ENCODE measurements at places on chromosomes 2 and 18. TPM values are rescaled to one million over a fixed set of nuclear protein-coding genes. Genes with fewer than 3 reads are reported as not detected.
A peak's percentile ranks its signal among the peaks of the same experiment; 100 is the strongest.

The INSIG2 gene
- total RNA-seq = 30.6 TPM

The RBM44 gene
- 1.2 TPM for total RNA-seq

The NAT8 gene
- total RNA-seq = not detected

The LRPPRC gene
- total RNA-seq = 72.8 TPM

The CCNT2 gene
- 50.3 TPM for total RNA-seq

The PTPRN gene
- not detected for total RNA-seq

The SPP2 gene
- not detected for total RNA-seq

The GPR35 gene
- 19.2 TPM for total RNA-seq

The RTP5 gene
- 0.60 TPM for total RNA-seq

The KRTCAP3 gene
- 13.9 TPM for total RNA-seq

DNA sequence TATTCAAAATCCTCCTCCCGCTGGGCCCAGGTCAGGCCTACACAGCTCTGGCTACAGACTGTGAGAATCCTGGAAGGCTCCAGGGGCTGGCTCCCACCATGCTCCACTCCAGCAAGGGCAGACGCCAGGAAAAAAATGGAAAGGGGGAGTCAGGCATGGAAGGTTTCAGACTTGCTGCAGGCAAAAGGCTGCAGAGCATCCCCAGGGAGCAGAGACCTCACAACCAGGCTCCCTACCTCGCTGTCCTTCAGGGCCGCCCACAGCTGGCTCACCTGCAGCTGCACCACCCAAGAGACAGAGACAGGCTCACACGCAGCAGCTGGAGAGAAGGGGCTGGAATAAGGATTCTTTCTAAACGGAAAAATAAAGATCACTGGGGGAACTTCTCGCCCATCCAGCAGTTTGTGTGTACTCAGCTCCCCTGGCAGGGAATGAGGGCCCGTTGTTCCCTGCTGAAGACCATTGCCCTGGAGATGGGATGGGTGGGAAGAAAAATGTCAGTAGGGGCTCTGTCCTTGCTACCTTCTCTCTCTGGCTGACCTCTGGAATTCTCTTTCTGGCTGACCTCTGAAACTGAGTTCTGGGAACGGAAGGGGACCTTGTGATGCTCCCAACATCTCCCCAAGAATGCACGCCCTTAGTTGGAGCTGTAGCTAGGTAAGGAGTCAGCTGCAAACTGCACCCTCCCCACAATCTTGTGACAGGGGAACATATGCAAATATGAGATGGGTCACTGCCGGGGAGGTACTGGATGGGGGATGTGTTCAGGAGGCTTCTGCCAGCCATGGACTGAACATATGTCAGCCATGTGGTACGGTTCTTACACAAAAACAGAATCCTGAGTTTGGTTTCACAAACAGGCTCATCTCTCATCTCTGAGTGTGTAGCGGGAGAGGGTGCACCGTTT is 34.5 kb downstream of the BCL2 start:
- no peak for DNase-seq
- peaks cover 47% of the 10 kb centered on the region for H3K36me3 ChIP-seq
- no peak overlapping the region for H3K27ac ChIP-seq
- peaks cover 41% of the 10 kb centered on the region for H3K4me1 ChIP-seq
- no peaks in the 10 kb centered on the region for H3K27me3 ChIP-seq

GRCh38 chr2:185984670-185985069 is 246.1 kb downstream of the FSIP2 start:
- no peak overlapping the region for H3K27ac ChIP-seq
- no peak overlapping the region for H3K4me3 ChIP-seq
- DNase-seq = no peak

GRCh38 chr2:211067029-211067428 is 510.6 kb downstream of the CPS1 start:
- no peak overlapping the region for H3K27ac ChIP-seq
- no peaks in the 10 kb centered on the region for H3K4me1 ChIP-seq
- DNase-seq = no peak

GRCh38 chr2:95333888-95334338 is 36.8 kb downstream of the KCNIP3 start:
- H3K4me1 ChIP-seq = no peaks in the 10 kb centered on the region
- no peak overlapping the region for H3K27ac ChIP-seq
- H3K27me3 ChIP-seq = peaks cover 9% of the 10 kb centered on the region
- no peaks in the 10 kb centered on the region for H3K36me3 ChIP-seq
- DNase-seq = no peak

DNA sequence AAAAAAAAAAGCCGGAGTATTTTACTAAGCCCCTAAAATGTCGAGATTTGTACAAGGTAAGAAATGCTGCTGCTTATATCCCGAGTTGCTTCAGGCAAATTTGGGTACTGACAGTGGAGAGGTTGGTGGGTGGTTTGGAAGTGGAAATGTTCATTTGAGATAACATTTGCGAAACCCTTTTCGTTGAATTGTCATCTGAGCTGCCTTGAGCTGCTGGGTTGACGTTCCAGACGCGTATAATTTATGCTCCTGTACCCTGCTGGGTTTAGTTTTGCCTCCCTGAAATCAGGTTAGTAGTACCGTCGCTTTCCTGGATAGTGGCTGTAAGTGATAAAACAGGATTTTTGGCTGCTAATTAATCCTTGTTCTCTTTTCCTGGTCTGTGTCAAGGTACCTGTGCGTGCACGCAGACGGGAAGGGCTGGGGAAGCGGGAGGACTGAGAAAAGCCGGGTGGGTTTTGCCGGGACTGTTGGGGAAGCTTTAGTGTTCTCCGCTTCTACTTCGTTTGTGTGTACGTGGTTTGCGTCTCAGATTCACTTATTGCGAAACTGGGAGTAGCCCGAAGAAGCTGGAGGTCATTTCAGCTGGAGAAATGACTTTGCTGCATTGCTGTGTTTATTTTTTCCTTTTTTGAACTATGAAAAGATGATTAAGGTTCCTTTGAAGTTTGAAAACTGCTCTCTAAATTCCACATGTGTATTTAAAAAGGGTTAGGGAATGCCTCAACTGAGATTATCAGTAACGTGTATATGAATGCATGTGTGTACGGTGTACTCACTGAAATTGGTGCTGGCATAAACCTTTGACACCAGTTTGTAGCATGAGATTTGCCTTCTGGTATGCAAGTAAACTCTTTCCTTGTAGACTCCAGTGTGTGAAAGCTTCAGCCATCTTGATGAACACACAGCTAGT is 709 bp downstream of the UGP2 start:
- peak overlapping the region; percentile 98 for H3K27ac ChIP-seq
- peak; percentile 37 for DNase-seq
- H3K4me1 ChIP-seq = peaks cover 37% of the 10 kb centered on the region
- peaks cover 2% of the 10 kb centered on the region for H3K27me3 ChIP-seq
- peaks cover 47% of the 10 kb centered on the region for H3K36me3 ChIP-seq
- peak overlapping the region; percentile 95 for H3K4me3 ChIP-seq

DNA sequence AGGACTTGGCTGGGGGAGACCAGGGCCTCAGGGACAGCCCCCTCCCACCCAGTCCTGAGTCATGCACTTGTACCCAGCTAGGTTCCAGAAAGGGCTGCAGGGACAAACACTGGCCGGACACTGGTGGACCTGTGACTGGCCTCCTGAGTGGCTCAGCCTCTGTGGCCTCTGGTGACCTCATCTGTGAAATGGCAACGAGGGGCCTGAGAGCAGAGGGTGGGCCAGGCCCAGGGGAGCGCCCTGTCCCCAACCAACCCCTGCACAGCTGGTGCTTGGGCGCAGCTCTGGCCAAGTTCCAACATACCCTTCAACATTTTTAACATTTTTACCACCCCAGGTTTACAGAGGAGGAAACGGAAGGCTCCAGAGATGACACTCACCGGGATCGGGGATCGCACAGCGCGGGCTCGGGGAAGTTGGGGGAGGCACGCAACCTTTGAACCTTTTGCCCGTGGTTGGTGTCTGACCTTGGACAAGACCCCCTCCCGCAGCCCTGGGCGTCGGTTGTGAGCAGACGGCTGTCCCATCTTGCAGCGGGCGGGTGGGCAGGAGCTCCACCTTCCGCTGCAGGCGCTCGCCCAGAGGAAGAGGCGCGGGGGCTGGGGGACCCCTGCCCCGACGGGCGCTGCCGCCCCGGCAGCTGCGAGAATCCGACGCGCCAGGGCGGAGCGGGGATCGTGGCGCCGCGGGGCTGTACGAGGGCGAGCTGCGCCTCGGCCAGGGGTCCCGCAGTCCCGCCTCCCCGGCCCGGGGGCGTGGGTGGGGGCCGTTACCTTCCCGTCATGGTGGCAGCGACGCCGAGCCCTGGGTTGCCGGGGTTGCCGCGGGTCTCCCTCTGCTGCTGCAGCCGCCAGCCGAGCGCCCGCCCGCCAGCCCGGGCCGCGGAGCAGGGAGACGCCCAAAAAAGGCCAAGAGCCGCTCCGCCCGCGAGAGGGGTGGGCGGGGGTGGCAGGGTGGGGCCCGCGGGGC is 805 bp downstream of the LIMS2 start:
- peak overlapping the region; percentile 79 for H3K4me3 ChIP-seq
- no peaks in the 10 kb centered on the region for H3K36me3 ChIP-seq
- DNase-seq = no peak
- peaks cover 63% of the 10 kb centered on the region for H3K27me3 ChIP-seq

DNA sequence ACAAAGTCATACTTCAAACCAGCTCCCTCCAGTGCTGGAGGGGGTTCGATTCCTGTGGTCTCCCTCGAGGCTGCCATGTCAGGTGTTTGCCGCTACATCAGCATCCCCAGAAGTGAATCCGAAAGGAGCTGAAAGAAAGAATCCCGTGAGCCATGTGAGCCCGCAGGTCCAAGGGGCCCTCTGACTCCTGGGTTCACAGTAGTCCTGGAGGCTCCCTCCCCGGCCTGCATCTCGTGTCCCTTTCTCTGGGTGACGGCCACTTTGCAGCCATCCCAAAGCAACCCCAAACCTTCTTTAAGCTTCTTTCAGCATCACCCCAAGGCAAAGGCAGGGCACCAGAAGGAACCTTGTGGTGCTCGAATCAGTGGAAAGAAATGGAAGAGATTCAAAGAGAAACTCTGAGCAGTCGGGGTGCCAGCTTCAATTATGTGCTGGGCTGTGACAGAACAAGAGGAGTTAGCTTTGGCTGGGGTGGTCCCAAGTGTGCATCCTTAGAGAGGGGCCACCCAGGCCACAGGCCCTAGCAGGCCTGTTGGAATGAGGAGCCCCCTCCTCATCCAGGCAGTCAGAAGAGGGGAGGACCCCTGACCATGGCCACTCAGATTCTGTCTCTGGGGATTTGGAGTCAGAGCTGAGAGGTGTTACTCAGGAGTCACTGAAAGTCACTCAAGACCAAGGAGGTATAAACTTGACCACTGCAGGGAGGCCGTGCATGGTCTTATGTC is 59.7 kb downstream of the CIB4 start:
- H3K27ac ChIP-seq = no peak overlapping the region
- H3K4me1 ChIP-seq = peaks cover 4% of the 10 kb centered on the region
- no peak for DNase-seq

- DNase-seq = no peak
- no peak overlapping the region for H3K27ac ChIP-seq
- H3K27me3 ChIP-seq = peaks cover 4% of the 10 kb centered on the region
- H3K36me3 ChIP-seq = no peaks in the 10 kb centered on the region
- no peaks in the 10 kb centered on the region for H3K4me1 ChIP-seq
- H3K4me3 ChIP-seq = no peak overlapping the region
These were observed 77.8 kb upstream of the EHBP1 start for GRCh38 chr2:62627667-62628066.

GRCh38 chr18:23226391-23226790 is 91.1 kb downstream of the CABLES1 start:
- peaks cover 26% of the 10 kb centered on the region for H3K4me1 ChIP-seq
- H3K27me3 ChIP-seq = peaks cover 1% of the 10 kb centered on the region
- no peak overlapping the region for H3K27ac ChIP-seq
- DNase-seq = no peak
- peaks cover 7% of the 10 kb centered on the region for H3K36me3 ChIP-seq
- H3K4me3 ChIP-seq = no peak overlapping the region

DNA sequence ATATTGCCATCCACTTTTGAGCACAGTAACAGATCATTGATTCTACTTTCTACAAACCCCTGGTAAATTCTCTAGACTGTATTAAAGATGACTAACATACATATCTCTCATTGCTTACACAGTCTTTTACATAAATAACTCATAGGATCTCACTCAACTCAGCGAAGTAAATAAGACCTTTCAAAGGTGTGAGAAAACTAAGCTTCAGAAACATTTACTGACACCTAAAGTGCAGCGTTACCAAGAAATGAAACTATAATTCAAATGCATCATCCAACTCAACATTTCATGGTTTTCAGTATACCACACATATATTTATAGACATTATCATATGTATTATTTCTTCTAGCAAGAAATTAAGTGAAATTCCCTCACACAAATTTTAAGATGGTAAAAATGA is 189.8 kb downstream of the METTL4 start:
- no peaks in the 10 kb centered on the region for H3K36me3 ChIP-seq
- peaks cover 8% of the 10 kb centered on the region for H3K27me3 ChIP-seq
- no peak overlapping the region for H3K4me3 ChIP-seq
- H3K27ac ChIP-seq = no peak overlapping the region
- H3K4me1 ChIP-seq = no peaks in the 10 kb centered on the region

DNA sequence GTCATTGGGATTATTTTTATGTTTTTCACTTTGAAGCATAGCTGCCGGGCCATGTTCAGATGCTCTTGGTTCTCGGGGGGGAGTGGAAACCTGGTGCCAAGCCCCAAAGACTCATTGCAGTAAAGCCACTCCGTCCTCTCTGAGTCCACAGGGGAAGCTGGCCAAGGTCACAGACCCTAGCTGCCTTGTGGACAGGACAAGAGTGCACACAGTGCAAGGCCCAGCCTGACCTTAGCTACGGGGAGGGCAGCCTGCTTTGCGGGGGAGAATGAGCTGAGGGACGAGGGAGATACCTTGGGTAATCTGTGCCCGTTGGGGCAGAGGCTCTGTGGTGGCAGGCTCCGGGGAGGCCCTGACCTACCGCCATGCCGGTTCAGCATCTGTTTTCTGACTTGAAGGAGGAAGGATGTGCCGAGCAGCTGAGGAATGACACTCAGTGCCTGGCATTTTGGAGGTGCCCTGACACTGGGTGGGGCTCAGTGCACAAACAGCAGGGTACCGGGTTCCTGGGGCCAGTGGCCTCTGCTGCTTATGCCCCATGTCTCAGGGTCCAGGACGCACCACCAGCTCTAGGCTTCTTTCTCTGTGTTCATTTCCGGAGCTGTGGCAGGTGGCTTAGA is 87.2 kb downstream of the STPG4 start:
- no peaks in the 10 kb centered on the region for H3K27me3 ChIP-seq
- no peak for DNase-seq

DNA sequence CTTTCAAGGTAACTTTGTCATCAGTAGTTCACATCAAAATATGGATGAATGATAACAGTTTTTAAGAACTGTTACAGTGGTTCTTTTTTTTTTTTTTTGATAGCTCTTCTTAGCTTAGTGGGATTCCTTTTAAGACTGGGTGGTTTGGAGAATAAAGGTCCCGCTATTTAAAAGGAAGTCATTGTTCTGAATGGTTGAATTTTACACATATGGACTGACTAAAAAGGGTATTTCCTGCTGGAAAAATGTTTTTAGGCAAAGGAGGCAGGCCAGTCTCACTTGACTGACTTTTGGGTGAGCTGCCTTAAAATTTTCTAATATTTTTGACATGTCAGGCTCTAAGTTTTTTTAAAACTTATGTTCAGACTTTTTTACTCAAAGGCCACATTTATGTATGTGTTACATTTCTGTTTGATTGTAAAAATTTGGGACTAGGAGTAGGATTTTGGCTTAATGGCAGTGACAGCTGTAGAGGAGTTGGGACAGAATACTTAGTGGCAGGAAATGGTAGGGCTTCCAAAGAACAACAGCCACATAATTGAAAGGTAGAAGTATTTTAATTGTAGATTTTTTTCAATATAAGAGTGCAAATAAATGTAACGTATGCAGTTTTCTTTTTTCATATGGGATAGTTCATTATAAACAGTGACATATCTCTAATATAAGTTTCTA is 13.7 kb downstream of the VAPA start:
- H3K4me1 ChIP-seq = peaks cover 30% of the 10 kb centered on the region
- H3K27ac ChIP-seq = no peak overlapping the region
- DNase-seq = no peak
- no peak overlapping the region for H3K4me3 ChIP-seq
- H3K36me3 ChIP-seq = peaks cover 7% of the 10 kb centered on the region
- no peaks in the 10 kb centered on the region for H3K27me3 ChIP-seq

GRCh38 chr2:136361521-136361920 is 243.6 kb upstream of the CXCR4 start:
- H3K27ac ChIP-seq = no peak overlapping the region
- DNase-seq = no peak
- H3K36me3 ChIP-seq = no peaks in the 10 kb centered on the region

Data from activated naive CD8-positive, alpha-beta T cell treated with anti-CD3 and anti-CD28 coated beads, Interleukin-2, amount 10 ng/mL, durations not matched to agents 7 days and 5 days (primary cell).